Smooth muscle cell of the pulmonary artery (primary cell): ENCODE measurements at places on chromosomes 1 and 21. TPM values are rescaled to one million over a fixed set of nuclear protein-coding genes. Genes with fewer than 3 reads are reported as not detected.

WDR64 gene
- total RNA-seq, result not detected in 2 replicates

TRAF3IP3 gene
- total RNA-seq, result not detected in 2 replicates

KRTAP19-8 gene
- not detected in 2 replicates for total RNA-seq

DMBX1 gene
- total RNA-seq, result not detected in 2 replicates

MAP10 gene
- 0.85 and 1.2 TPM in 2 replicates for total RNA-seq

ADCY10 gene
- under 0.01 and 0.03 TPM in 2 replicates for total RNA-seq

TSNAX gene
- total RNA-seq, result 30.8 and 31.0 TPM in 2 replicates

LRP8 gene
- 9.1 and 30.0 TPM in 2 replicates for total RNA-seq

FCN3 gene
- not detected in 2 replicates for total RNA-seq

AMY1C gene
- not detected in 2 replicates for total RNA-seq

FAM131C gene
- total RNA-seq, result 0.69 and 0.85 TPM in 2 replicates

LIN9 gene
- 1.9 and 2.6 TPM in 2 replicates for total RNA-seq

OVAAL gene
- not detected in 2 replicates for total RNA-seq

OPTC gene
- total RNA-seq, result not detected in 2 replicates

FMOD gene
- 11.8 and 32.6 TPM in 2 replicates for total RNA-seq

ECM1 gene
- 42.9 and 72.5 TPM in 2 replicates for total RNA-seq

LCE1E gene
- not detected in 2 replicates for total RNA-seq

HMCN1 gene
- total RNA-seq, result 151 and 193 TPM in 2 replicates

ATP6V0B gene
- 107 and 134 TPM in 2 replicates for total RNA-seq

HES4 gene
- total RNA-seq, result 2.6 and 8.3 TPM in 2 replicates

PCP4 gene
- not detected in 2 replicates for total RNA-seq

FAM3B gene
- not detected in 2 replicates for total RNA-seq

TRIM67 gene
- total RNA-seq, result 0.03 and 0.39 TPM in 2 replicates

HORMAD1 gene
- not detected in 2 replicates for total RNA-seq

IL20 gene
- not detected in 2 replicates for total RNA-seq

NADK gene
- total RNA-seq, result 34.9 and 44.6 TPM in 2 replicates

HSD3B2 gene
- total RNA-seq, result not detected in 2 replicates

LRRIQ3 gene
- 0.46 and 0.56 TPM in 2 replicates for total RNA-seq

TENT5C gene
- 1.5 and 4.5 TPM in 2 replicates for total RNA-seq

OR2L8 gene
- not detected in 2 replicates for total RNA-seq

RTCA gene
- total RNA-seq, result 40.3 and 45.4 TPM in 2 replicates

RIIAD1 gene
- total RNA-seq, result not detected in 2 replicates

FCRL3 gene
- total RNA-seq, result not detected in 2 replicates

SH2D2A gene
- total RNA-seq, result 0.13 TPM in 1 of 2 replicates, not detected in the other

E2F2 gene
- total RNA-seq, result 0.13 and 0.39 TPM in 2 replicates

TAL1 gene
- total RNA-seq, result 0.07 and 0.91 TPM in 2 replicates

TEKT2 gene
- 0.33 and 0.36 TPM in 2 replicates for total RNA-seq

WNT4 gene
- not detected in 2 replicates for total RNA-seq

LCE1A gene
- not detected in 2 replicates for total RNA-seq

FLG2 gene
- not detected in 2 replicates for total RNA-seq
